Stimulated activated CD4-positive, alpha-beta T cell treated with anti-CD3 and anti-CD28 coated beads, TNF-alpha, amount 100 ng/mL, for 24 hours (primary cell): ENCODE measurements at places on chromosomes 1 and 21.

DNA sequence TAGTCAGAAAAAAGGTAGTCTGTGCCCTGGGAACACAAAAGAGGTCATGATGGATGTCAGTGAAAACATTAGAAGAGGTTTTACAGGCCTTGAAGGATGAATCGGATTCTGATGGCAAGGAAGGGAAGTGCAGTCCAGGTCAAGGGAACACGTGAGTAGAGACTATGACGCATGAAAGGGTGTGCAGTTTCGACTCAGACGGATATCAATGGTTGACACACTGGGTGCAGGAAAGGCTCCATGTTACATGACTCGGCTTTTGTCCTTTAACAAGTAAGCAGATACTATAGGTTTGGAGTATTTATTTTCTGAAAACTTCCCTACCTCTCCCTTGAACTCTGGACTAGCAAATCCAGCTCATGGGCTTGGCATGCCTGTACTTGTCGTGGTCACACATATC lies 55.3 kb downstream of the SEC16B start:
- DNase-seq, result no peak

GRCh38 chr1:187689129-187689528 lies 860.4 kb downstream of the PLA2G4A start:
- DNase-seq, result no peak

- DNase-seq, result no peak
Measured at GRCh38 chr1:45894921-45895320, 91.5 kb downstream of the MAST2 start.

DNA sequence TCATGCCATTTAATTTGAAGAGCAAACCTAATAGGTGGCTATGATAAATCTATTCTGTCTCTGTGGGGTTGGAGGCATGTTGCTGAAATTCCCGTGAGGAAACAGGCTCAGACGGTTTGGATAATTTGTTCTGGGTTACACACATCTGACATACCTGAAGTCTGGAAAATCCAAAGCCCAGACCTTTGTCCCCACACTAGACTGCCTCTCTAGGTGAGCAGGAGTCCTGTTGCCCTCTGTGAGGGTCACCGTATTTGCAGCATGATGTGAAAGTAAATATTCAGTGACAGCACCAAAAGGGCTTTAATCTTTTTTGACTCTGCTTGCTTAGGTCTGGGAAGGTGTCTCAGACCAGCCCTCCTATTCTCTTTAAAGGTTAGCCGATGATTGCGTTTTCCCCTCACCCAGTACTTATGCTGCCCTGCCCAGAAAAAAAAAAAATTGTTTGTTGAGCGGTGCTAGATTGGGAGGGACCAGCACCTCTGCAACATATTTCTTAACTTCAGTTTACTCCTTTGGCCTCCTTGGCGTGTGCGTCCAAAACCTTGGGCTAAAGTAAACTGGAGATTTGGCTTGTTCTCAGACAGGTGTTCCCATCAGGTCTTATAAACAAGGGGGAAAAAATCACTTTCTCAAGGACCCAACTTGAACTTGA lies 67.0 kb downstream of the CACHD1 start:
- DNase-seq, result no peak

- no peak for DNase-seq
Measured at GRCh38 chr1:162951553-162952315, 90.8 kb upstream of the CCDC190 start.

GRCh38 chr1:113835686-113836290 lies 23.5 kb upstream of the RSBN1 start:
- no peak for DNase-seq

DNA sequence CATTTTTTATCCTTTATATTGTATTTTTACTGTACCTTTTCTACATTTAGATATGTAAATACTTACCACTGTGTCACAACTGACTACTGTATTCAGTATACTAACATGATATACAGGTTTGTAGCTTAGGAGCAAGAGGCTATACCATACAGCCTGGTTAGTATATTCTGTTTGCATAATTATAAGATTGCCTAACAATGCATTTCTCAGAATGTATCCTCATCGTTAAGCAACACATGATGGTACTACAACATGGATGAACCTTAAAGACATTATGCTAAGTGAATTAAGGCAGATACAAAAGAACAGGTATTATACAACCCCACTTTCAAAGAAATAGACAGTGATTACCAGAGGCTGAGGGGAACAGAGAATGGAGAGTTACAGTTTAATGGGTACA lies 62.7 kb downstream of the RUSC1 start:
- DNase-seq, result no peak

- DNase-seq, result no peak
Measured at GRCh38 chr1:2180297-2181245, 14.0 kb downstream of the FAAP20 start.

- no peak for DNase-seq
Measured at GRCh38 chr1:167199656-167200055, 21.0 kb upstream of the POU2F1 start.

- no peak for DNase-seq
Measured at GRCh38 chr1:207495801-207496792, at the start of gene CR1. Gene CR1 (plus strand): TSS chr1:207496157. CDS start chr1:207496268, 111 bp downstream.

GRCh38 chr1:175317309-175317708 lies 124.7 kb upstream of the KIAA0040 start:
- DNase-seq, result no peak

DNA sequence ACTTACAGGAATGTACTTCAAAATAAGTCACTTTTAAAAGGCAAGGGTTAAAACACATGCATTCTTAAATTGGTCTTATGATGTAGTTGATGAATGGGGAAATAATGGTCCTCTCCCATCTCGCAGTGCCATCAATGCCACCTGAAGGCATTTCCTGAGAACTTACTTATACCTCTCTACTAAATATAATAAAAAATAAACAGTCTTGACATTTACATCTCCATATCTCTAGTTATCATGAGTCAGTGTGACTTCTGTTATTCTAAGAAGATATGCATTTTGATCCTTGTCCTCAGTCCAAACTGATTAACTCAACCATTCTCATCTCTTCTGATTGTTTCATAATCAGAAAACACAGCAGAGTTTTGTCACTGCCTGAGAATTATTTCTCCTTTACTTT lies 253.9 kb downstream of the USH2A start:
- no peak for DNase-seq

DNA sequence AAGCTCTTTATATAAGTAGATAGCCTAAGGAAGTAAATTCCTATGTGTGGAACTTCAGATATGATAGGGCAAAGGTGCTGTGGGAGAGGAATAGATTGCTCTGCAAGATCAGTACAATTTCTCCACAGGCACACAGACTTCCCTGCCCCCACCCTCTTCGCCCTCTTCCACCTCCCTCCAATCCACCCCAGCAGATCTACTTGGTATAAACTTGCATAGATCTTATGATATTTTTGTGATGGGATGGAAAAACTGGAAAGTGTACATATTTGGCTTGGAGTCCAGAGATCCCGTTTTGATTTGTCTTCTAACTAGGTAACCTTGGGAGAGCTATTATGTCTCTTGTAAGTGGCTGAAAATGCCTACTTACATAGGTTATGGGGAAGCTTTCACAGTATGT lies 586.3 kb upstream of the USP24 start:
- no peak for DNase-seq

- no peak for DNase-seq
Measured at GRCh38 chr1:207603777-207604176, 41.2 kb upstream of the CR1L start.

DNA sequence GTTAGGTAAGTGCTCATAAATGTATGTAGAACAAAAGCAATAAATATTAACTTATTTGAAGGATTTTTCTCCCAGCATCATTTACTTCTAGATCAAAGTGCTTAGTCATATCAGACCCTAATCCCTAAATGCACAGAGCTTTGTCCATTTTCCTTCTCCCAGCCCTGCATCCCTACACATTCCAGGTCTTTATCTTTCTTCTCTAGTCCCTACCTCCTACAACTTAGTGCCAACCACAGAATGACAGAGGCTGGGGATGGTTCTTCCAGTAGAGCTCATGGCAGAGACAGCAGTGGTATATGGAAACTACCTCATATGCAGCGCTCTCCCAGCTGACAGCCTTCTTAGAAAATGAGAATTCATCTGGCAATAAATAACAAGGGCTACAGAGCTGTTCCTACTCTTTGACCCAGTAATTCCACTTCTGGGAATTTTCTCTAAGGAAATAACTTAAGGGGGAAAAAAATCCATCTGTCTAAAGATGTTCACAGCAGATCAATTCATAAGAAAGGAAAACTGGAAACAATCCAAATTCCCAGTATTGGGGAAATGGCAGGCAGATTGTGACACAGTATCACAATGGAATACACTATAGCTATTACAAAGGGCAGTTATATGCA lies 62.9 kb upstream of the ROR1 start:
- DNase-seq, result no peak

DNA sequence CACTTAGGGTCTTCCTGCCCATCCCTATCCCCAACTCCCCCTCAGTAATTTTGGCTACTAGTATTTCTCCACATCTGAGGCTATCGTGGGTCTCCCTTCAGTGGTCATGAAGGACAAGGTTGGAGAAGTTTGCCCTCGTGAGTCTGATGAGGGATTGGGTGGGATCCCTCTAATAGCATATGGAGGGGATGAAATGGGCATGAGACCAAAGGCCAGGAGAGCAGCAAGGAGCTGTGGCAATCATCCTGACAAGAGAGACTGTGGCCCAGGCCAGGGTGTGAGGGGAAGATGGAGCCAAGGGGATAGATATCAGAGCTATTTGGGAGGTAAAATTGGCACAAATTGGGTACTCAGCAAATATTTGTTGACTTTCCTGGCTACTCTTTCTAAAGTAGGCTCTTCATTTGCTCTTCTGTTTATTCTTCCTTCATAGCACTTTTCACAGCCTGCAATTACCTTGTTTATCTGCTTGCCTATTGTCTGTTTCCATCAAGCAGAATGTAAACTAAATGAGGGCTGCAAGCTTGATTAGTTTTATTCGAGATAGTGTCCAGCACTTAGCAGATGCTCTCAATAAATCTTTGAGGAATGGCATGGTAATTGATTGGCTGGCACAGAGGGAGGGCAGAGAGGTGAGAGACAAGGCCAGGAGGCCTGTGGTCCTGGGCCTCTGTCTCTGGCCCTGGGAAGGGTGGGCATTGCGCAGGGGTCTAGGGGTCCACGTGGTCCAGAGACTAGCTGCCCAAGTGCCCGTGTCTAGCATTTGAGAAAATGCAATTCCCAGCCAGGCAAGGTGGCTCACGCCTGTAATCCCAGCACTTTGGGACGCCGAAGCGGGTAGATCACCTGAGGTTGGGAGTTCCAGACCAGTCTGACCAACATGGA lies 1.5 kb upstream of the PLK3 start:
- no peak for DNase-seq

DNA sequence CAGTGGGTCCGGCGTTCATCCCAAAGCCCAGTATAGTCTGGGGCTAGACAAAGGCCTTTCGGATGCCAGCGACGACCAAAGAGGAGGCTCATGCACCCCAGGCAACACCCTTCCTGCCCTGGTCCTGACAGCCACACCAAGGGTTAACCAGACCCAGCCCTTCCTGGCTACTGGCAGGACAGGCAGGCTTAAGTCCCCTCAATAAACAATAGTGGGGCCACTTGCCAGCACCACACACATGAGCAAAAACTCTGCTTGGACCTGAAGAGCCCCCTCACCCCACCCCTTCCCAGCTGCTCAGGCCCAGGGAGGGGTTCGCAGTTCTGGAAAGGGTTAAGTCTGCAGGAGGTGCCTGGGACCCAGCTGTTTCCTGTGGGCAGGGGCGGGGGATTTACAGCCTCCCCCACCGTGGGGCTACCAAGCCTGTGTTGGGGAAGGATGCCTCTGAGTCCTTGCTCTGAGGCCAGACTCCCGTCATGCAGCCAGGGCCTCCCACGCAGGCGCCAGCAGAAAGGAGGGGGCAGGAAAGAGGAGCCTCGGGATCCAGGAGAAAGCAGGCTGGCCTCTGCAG lies 18.2 kb downstream of the PHLDA3 start:
- no peak for DNase-seq

DNA sequence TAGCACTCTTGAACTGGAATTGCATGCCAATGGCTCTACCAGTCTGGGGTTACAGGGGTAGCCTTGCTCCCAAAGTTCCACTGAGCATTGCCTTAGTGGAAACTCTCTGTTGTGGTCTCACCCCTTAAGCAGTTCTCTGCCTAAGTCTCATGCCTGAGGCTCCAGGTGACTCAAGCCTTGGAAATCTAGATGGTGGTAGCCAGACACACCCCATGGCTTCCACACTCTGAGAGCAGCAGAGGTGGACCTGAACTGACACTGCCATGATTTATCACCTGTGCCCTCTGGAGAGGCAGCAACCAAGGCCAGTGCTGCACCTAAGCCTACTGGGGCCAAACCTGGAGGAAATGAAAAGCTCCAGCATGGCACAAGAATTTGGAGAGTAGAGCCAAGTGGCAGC lies 285.7 kb upstream of the PKN2 start:
- no peak for DNase-seq

GRCh38 chr1:234609691-234610042 lies 311 bp downstream of the IRF2BP2 start:
- DNase-seq, result no peak

DNA sequence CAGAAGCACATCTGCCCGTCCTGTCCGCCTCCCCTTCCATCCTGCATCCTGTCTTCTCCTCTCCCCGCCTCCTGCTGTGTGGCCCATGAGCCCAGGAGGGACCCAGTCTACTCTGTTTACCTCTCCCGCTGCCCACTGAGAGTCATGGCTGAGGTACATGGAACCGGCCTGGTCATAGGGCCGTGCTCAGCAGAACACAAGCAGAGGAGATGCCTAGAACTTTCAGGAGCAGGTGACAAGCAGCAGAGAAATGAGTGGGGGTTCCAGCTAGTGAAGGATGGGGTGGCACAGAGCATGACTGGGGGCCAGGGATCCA lies 70.8 kb downstream of the ATP5PO start:
- DNase-seq, result no peak

- no peak for DNase-seq
Measured at GRCh38 chr1:43934101-43934985, 742 bp downstream of the ARTN start.

- no peak for DNase-seq
Measured at GRCh38 chr1:226671277-226671676, 67.8 kb downstream of the ITPKB start.

- DNase-seq, result no peak
Measured at GRCh38 chr1:58905628-58906221, 121.9 kb upstream of the JUN start.

GRCh38 chr1:40919475-40920011 lies 57.4 kb upstream of the CITED4 start:
- DNase-seq, result no peak

DNA sequence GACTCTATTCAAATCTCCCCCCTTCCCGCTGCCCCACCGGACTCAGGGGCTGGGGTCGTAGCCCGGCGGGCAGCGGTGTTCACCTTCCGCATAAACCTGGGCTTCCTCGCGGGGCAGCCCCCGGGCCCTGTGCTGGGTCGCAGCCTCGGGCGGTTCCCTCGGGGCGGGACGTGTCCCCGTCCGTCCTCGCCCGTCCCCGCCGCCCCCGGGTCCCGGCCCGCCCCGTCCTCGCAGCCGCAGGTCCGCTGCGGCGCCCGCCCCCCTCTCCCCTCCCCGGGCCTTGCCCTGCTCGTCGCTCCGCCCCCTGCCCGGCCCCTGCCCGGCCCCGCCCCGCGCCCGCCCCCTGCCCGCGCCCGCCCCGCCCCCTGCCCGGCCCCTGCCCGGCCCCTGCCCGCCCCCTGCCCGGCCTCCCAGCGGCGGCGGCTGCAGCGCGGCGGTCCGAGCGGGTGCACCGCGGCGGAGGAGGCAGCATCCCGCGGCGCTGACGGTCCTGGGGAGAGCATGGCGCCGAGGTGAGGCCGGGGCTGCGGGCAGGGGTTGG lies at the start of gene COL18A1:
TSS of gene COL18A1 (plus strand) at position 436 of the 541 bp plus-strand sequence. CDS start at position 502, 66 bp downstream.
- DNase-seq, result peak; percentile 49

- no peak for DNase-seq
Measured at GRCh38 chr21:44694776-44695175, 2.2 kb upstream of the KRTAP10-12 start.

GRCh38 chr1:63864224-63864641 lies 90.4 kb downstream of the ROR1 start:
- no peak for DNase-seq

- DNase-seq, result no peak
Measured at GRCh38 chr1:31531177-31531999, 44.9 kb upstream of the TINAGL1 start.
